ENCODE measurements at places on chromosomes 7 and 10. TPM values are rescaled to one million over a fixed set of nuclear protein-coding genes. Genes with fewer than 3 reads are reported as not detected.

Gene STOX1
- 0.12 TPM for total RNA-seq

Gene ADRA2A
- total RNA-seq = 2.0 TPM

Gene TFPI2
- 620 TPM for total RNA-seq

Gene PLAU
- 81.5 TPM for total RNA-seq
